Fibroblast of upper back skin (primary cell): ENCODE measurements at places on chromosomes 3 and 15.
A peak's percentile ranks its signal among the peaks of the same experiment; 100 is the strongest.

DNA sequence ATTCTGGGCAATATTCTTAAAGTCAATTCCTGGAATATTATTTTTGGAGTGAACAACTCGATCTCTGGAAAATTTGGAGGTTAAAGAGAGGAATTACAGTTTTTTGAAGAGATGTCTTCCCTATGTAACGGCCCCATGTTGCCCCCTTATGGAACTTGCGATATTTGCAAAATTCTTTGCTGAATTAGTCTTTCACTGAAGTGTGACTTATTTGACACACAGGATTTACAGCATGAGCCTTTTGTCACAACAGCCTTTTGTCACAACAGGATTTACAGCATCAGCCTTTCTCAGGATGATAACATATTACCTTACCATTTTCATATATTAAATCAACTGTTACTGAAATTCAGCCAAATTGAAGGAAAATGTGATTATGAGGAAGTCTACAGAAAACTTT lies 37.8 kb upstream of the SPTSSB start:
- DNase-seq, result peak; percentile 53

GRCh38 chr15:25366058-25366457 lies 72.8 kb downstream of the UBE3A start:
- DNase-seq, result no peak

- no peak for DNase-seq
Observed at GRCh38 chr3:75015280-75015679, 400.8 kb upstream of the CNTN3 start.

GRCh38 chr3:133820889-133821675 lies 15.5 kb downstream of the SRPRB start:
- no peak for DNase-seq

- DNase-seq, result no peak
Observed at GRCh38 chr15:76575679-76576078, 239.1 kb downstream of the ISL2 start.

GRCh38 chr3:158660711-158661110 lies 11.7 kb downstream of the LXN start:
- DNase-seq, result no peak

- no peak for DNase-seq
Observed at GRCh38 chr3:121975702-121976302, 46.2 kb downstream of the ILDR1 start.

GRCh38 chr3:128794067-128794768 lies 68.2 kb downstream of the RAB7A start:
- DNase-seq, result peak; percentile 85

DNA sequence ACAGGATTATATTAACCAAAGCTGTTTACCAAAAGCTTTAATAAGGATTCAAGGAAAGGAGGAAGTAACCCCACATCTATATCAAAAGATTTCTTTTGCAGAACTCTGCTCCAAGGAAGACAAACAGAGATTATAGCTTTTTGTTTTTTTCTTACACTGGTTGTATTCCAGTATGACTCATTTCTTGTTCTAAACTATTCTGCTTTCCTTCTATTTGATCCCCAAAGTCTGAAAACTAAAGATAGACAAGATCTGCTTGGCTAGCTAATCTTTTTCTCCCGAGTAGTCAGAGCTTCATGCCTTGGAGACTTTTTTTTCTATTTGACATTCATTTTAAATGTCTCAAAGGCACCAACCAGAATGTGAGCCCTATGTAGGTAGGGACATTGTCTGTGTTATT lies 36.8 kb upstream of the FRMD5 start:
- DNase-seq, result no peak

GRCh38 chr15:25682340-25682739 lies 180.8 kb downstream of the ATP10A start:
- DNase-seq, result no peak

DNA sequence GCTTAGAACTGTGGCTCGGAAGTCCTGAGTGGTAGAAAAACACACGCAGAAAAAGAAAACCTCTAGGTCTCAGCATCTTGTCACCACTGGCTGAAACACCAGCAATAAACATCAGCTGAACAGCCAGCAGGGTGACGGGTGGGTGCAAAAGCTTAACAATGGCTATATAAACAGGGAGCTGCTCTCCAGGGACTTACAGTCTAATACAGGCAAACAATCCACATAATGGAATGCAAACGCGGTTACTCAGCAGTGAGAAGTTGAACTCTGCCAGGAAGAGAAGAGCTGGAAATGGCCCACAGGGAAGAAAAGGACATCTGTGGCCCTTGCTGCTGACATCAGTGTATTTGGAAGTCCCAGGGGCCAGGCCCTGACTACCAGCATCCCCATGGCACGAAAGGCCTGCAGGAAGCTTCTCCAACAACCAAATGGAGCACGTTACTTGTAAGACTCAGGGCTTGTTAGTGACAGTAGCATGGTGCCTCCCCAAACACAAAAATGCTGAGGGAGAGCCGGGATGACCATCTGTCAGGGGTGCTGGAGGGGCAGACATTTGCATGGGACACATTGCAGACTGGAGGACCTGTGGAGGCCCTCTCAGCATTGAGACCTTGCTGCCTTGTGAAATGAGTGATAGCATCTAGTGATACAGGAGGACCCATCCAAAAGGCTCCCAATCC lies 3.0 kb downstream of the HEG1 start:
- peak; percentile 89 for DNase-seq

GRCh38 chr3:13524979-13525669 lies 23.8 kb upstream of the FBLN2 start:
- DNase-seq, result peak; percentile 81

GRCh38 chr3:162367429-162368260 lies 871.0 kb downstream of the OTOL1 start:
- no peak for DNase-seq

DNA sequence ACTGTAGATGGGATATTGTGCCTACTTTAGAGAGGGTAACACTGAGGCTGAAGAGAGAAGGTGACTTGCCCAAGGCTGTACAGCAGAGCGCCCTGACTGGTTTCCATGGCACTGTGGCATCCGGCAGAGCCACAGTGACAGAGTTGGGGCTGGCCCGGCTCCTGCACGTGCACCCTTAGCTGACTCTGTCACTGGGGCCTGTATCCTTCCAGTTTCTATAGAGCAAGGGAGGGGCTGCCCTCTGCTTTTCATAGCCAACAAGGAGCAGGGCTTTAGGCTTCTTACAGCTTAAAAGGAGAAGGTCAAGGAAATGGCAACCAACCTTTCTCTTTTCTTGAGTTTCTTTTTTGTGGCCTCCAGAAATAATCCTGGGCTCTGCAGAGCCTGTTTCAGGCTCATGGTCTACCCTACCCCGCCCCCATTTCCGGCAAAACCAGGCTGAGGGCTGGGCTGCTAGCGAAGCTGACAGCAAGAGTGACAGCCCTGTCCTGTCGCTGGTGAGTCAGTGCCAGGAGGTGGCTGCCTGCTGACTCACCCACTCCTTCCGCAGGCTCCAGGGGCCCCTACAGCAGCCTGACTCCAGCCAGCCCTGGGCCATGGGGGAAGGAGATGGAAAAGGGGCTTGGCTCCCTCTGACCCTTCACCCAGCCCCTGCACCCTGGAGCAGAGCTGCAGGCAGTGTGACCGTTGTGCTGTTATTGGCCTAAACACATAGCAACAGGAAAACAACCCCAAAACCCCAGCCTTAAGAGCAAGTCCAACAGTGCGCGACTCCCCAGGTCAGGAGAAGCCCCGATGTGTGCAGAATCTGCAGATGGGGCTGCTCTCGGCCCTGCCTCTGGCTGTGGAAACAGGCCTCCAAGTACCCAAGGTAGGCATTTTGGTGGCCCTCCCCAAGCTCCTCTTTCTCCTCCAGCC lies 29.8 kb downstream of the SLC6A6 start:
- peak; percentile 80 for DNase-seq

GRCh38 chr3:124246949-124247348 lies 255.0 kb upstream of the ROPN1 start:
- DNase-seq, result peak; percentile 25

- no peak for DNase-seq
Observed at GRCh38 chr3:143991713-143992112, 20.1 kb downstream of the DIPK2A start.

DNA sequence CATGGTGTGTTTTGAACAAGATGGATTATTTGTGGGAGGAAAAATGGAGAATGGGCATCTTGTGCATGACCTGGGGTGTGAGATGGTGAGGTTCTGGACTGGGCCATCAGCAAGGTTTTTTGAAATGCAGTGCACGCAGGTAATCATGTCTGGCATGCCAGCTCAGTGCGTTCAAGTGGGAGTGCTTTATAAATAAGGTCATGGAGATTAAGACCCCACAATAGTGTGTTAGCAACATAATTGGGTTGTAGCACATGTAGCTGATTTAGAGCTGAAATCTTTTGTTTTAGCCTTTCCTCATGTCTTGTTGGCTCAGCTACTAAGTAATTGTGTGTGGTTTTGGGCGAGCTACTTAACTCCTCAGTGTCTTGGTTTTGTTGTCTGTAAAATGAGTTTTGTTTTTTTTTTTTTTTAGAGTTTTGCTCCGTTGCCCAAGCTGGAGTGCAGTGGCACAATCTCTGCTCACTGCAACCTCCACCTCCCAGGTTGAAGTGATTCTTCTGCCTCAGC lies 3.9 kb upstream of the CACNA1D start:
- no peak for DNase-seq

- no peak for DNase-seq
Observed at GRCh38 chr3:178456621-178457285, 79.5 kb upstream of the KCNMB2 start.

DNA sequence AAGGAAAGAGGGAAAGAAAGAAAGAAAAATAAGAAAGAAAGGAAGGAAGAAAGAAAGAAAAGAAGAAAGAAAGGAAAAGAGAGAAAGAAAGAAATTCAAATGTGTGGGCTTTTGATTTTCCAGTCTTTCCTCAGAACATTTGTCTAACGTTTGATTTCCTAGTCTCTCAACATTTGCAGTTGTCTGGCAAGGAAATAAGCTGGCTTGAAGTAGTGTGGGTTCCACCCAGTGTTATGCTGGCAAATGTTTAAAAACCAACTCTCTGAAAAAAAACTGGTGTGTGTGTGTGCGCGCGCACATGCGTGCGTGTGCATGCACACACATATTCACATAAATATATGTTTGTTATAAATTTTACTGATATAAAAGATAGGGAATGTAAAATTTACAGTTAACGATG lies 54.6 kb upstream of the C3orf49 start:
- no peak for DNase-seq

DNA sequence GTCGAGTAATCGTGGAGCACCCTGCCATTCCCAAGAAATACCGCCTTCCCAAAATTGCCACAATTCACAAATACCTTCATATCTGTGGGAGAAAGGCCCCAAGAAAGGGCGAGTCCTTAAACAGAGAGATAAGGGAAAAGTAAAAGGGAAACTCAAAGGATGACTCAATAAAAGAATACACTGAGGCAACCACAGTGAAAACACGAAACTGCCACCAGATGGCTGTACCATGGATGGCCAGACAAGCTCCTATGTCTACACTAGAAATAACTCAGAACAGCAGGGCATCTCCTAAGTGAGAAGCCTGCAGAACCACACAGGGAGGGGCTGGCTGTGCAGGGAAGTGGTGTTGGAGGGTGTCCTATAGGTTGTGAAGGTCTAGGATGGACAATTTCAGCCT lies 25.0 kb downstream of the SRGAP3 start:
- DNase-seq, result peak; percentile 33

DNA sequence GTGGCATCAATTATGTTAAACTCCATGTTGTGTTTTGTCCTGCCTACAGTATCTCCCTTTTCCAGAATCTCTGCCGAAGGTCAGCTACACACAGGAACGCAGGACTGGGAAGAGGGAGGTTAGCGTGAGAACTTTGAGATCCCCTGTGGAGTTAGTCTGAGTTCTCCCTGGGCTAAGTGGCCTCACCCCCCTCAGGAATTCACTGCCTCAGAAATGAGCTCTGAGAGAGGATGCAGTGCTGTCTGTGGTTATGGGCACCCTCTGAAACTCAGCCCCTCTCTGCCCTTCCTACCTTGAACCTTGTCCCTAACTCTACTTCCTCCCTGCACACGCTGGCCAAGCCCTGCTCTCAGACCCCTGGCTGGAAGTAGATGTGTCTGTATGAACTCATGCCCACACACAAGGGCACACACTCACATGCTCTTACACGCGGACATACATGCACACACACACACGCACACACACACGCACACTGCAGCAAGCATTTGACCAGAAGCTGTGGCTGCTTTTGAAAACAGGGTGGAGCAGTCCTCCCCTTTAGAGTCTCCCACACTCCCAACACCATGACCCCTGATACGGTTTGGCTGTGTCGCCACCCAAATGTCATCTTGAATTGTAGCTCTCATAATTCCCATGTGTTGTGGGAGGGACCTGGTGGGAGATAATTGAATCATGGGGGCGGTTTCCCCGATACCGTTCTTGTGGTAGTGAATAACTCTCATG lies 5.3 kb upstream of the VIPR1 start:
- DNase-seq, result peak; percentile 77

DNA sequence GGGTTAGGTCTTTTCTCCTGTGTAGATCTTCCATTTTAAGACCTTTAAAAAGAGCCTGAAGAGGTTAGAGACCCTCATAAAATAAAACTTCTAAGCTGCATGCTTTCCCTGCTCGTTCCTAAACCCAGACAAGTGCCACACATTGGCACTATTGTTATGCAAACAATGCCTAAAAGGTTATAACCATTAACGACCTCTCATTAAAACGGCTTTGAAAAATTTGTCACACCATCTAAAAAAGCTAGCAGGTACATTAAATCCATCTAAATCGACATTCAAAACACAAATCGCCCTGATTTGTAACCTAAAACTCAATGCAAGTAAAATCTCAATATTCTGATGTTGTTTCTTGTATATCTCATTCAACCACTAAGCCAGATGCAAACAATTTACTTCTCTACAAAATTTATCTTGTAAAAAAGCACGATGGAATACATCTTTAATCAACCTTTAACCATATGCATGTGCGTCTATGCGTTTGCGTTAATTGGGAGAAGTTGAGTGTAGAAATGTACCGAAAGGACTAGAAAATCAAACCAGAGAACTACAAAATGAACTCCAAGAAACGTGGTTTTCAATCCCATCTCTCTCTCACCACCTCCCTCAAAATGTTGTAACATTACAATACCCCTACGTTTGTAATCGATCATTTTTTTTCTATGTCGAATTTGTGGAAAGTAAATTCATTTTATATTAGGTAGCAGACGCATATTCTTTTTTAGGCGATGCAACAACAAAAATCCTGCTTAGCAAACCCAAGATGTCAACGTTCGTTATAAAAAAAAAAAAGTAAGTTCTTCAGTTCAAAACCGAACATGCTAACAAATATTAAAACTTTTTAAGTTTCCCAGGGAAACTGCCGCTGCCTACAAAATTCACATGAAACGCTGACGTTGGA lies 1.2 kb downstream of the ALDH1A2 start:
- DNase-seq, result no peak

- DNase-seq, result no peak
Observed at GRCh38 chr15:79078763-79079410, 11.7 kb downstream of the RASGRF1 start.

GRCh38 chr15:40917585-40917984 lies 11.6 kb upstream of the DLL4 start:
- DNase-seq, result no peak

- DNase-seq, result peak; percentile 51
Observed at GRCh38 chr3:188558343-188559071, 404.6 kb downstream of the LPP start.

DNA sequence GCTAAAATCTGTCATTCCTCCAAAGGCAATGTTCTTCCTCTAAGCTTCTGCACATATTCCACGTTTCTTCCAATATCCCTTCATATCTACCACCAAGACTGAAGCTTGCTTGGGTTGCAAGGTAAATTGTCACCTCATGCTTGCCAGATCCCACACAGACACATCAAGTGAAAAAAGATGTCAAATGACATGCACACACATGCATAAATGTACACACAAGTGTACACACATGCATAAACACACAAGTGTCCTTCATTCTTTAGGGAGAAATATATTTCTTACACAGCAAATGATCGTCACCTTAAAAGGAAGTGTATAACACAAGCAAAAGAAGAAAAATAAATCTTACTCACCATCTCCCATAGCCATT lies 59.4 kb downstream of the CLASP2 start:
- no peak for DNase-seq
